Bronchial epithelial cell (primary cell): ENCODE measurements at places on chromosomes 16 and 17. TPM values are rescaled to one million over a fixed set of nuclear protein-coding genes. Genes with fewer than 3 reads are reported as not detected.

The SUMO2 gene
- total RNA-seq: 60.0 and 87.1 TPM in 2 replicates

The CTRB1 gene
- total RNA-seq: not detected in 2 replicates

The HOXB13 gene
- total RNA-seq: not detected in 2 replicates

The CSHL1 gene
- total RNA-seq: not detected in 2 replicates

The LIMD2 gene
- 0.53 and 0.90 TPM in 2 replicates for total RNA-seq

The SLC7A5 gene
- total RNA-seq: 169 and 243 TPM in 2 replicates

The HS3ST3A1 gene
- total RNA-seq: 0.13 and 0.53 TPM in 2 replicates
